ENCODE measurements at places on chromosomes 3 and 15.

DNA sequence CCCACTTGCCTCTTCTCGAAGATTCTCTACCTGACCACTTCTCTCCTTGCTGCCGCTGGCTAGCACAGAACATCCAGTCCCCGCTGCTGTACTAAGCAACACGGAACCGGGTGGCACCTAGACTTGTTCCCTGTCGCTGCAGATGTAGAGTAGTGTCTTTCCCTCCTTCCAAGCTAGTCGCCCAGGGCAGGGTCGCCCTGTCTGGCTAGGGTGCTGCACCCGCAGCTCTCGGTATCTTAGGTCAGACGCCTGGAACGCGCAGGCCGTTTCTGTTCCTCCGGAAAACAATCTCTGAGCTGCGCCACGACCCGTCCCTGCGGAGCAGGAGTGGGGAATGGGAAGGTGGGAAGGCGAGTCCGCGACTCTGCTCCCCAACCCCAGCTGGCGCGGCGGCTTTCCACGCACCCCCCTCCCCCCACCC, 758 bp upstream of the SNX33 start:
- no peak for DNase-seq

DNA sequence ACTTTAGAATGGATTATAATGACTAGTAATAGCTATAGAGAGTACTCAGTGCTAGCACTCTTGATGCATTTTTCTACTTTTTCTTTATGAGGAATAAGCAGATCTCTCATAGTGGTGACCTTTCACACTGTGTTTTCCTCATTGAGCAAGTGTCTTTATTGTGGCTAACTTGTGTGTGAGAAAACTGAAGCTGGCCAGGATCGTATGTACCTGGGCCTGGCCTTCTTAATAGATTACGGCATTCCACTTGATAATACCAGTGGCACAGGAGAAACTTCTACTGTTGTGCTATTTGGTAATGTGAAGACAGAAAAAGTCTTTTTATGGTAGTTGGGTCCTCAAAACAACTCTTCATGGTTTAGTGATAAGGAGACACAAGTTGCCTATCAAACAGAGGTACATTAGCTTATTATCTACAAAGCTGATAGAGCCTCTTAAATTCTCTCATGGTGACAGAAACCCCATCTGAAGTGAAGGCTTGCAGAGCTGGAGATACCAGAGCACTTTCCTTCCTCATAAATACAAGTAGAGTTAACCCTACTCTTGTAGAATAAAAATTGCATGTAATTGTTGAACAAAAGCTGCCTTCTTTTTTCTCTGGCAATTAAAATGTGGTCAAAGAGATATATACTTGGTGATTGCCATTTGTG, 64.6 kb downstream of the LYSMD4 start:
- no peak for DNase-seq

- no peak for DNase-seq
Observed at GRCh38 chr3:123444023-123444422, 4.9 kb downstream of the ADCY5 start.

DNA sequence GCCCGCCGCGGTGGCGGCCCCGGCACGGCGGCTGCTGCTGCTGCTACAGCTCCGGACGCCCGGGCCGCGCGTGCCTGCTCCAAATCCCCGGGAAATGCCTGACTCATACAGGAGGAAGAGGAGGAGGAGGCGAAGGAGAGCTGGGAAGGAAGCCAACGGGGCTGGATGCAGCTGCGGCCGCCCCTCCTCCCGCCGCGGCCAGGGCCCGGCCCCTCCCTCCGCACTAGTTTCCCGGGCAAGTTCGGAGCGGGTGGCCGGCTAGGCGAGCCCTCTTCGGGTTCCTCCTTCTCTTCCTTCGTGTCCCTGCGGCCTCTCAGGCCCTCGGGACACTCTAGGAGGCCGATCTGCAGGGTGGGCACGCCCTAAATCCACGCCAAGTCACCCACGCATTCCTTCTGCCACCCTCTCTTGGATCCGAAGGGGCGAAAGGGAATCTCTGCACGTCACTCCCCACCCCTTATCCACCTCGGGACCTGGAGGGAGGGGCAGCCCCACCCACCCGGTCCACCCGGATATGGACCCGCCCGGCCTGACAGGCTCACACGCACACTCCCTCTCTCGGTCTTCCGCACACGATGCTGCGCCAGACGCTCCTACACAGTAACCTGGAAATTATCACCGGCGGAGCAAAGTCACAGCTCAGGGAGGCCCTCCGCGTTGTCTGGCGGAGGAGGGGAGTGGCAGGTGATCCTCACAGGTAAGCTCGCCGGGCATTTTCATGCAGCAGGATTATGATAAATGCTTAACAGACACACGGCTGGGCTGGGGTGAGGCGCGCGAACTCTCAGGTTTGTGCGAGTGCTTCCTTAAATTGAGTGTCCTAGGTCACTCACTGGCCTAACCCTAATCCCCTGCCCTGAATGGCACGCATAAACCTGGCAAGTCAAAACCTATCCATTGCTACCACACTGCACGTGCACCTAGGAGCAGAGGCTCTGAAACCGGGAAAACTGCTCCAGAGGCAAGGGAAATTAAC, at the start of the genes OSBPL10 and ZNF860:
Gene OSBPL10, minus strand, starts transcription at position 57 of the 976 bp plus-strand sequence. CDS start 83 bp downstream, outside the sequence.
Gene ZNF860, plus strand, starts transcription at position 545 of the 976 bp plus-strand sequence. CDS start 7,330 bp downstream, outside the sequence.
- DNase-seq, result peak; percentile 35

- DNase-seq, result no peak
Observed at GRCh38 chr3:186515125-186515524, 29.1 kb downstream of the CRYGS start.

GRCh38 chr15:95503107-95503506, 827.4 kb upstream of the NR2F2 start:
- DNase-seq, result no peak

DNA sequence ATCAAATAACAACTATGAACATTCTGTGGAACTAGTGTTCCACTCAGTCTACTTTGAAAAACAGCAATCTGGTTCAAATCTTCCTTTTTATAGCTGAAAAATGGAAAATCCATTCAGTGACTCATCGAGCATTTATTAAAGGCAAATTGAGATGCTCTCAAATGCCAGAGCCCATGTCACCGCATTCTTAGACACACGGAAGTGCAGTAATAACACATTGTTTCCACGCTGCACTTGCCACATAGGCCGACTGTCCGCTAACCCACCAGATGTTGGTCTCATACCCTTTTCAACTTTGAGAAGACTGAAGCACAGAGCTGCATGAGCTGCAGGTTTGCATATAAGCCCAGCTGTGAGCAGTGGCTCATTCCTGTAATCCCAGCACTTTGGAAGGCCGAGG, 95.9 kb downstream of the TMEM266 start:
- no peak for DNase-seq

- no peak for DNase-seq
Observed at GRCh38 chr3:75329476-75330097, 334.5 kb upstream of the FRG2C start.

All from esophagus squamous epithelium (tissue), 5 donors.